ENCODE measurements at places on chromosomes 3 and 15.

GRCh38 chr15:28191832-28192231, 92.7 kb upstream of the OCA2 start:
- peak; percentile 18 for DNase-seq

DNA sequence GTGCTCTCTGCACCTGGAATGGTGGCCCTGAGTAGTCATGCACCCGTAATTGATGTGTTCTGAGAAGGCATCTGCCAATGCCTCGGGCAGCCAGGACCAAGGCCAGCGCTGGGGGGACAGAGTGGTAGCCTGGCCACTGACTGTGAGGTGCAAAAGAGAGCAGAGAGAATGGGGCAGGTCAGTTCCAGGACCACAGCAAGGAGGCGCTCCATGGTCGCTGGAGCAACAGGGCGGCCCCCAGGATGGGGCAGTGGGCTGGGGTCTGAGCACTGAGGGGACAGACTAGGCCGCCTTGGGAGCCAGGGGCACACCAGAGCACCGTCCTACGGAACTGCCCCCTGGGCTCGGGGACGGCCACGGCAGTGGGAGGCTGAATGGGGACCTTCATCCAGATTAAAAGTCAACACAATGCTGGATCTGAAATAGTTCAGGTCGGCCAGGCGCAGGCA, 48.3 kb upstream of the IQSEC1 start:
- no peak for DNase-seq

DNA sequence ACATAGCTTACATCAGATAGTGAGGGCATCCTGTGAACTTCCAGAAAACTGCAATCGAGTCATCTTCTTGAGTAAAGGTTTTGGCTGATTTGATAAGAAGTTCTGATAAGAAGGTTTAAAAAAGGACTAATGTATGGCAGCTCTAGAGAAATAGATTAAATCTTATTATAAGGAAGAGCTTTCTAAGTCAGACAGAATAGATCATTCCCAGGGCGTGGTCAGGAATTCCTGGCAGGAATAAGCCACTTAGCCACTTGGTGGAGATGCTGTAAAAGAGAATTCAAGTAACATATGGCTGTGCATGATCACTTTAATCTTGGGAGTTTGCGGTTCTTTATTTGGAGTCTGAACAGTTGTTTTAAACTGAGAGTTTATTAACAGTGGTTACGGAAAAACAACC, 17.4 kb downstream of the PGBD4 start:
- DNase-seq, result peak; percentile 31

DNA sequence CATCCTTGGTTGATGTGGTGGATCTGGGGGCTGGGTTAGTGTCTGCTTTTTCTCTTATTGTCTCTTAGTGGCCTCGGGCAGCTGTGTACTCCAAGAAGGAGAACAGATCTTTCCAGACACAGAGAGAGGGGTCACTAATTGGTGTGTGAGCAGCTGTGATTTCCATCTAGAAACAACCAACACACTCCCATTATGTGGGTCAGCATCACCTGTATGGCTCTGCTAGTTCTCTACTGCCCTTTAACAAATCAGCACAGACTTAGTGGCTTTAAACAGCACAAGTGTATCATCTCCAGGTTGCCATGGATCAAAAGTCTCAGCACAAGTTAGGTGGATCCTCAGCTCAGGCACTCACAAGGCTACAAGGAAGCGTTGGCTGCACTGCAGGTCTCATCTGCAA, 156.8 kb downstream of the LRTM1 start:
- no peak for DNase-seq

GRCh38 chr15:93001881-93002280, 87.1 kb downstream of the RGMA start:
- DNase-seq, result no peak

- DNase-seq, result peak; percentile 7
These were observed 41.5 kb downstream of the TGM4 start for GRCh38 chr3:44915702-44916438.

DNA sequence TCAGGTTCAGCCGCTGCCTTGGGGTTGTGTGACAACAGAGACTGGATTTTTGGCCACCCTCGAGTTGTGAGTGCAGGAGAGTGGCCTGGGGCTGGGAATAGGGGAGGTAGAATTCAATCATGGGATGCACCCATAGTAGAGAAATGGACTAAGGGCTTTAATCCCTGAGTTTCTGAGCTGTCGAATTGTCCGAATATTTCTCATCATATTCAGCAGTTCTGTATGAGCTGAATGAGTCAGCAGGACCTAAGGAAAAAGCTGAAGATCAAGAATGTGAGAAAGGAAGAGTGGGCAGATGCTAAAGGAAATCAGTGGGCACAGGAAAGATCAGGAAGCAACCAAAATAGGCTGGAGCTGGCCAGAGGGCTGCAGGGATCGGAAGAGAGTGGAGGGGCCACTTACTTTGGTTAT, 44.4 kb upstream of the SACM1L start:
- peak; percentile 92 for DNase-seq

DNA sequence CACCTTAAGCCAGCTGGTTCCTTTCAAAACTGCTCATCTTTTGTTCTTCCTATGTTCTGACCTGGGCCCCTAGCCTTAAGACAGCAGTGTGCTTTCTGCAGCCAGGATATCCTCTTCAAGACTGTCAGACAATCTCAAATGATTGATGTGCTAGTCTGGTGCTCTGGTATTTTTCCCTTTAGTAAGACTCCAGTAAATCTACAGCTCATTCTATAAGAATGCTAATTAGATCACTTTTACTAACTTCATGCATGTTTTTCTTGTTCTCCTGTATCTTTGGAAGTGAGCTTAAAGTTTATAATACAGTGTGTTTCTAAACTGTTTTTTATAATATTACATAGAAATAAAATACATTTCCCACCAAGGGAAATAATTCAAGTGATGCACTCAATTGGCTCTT, 220.9 kb upstream of the NANOGP8 start:
- DNase-seq, result peak; percentile 95

DNA sequence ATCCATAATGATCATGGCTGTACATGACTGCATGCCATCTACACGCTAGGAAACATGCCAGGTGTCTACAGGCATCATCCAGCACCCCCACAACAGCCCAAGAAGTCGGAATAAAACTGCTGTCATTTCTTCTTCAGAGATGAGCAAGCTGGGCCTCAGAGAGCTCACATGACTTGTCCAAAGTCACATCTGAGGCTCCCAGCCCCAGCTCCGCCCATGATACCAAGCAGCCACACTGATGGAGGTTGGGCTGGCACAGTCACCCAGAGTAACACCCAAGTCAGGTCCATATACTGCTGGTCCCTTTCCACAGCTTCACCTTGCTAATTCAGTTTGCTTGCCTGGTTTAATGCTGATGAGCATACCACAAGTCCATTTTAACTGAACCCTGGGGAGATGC, 116.6 kb downstream of the SEC22A start:
- no peak for DNase-seq

GRCh38 chr3:109257269-109257668, 59.0 kb downstream of the DPPA2 start:
- peak; percentile 82 for DNase-seq

DNA sequence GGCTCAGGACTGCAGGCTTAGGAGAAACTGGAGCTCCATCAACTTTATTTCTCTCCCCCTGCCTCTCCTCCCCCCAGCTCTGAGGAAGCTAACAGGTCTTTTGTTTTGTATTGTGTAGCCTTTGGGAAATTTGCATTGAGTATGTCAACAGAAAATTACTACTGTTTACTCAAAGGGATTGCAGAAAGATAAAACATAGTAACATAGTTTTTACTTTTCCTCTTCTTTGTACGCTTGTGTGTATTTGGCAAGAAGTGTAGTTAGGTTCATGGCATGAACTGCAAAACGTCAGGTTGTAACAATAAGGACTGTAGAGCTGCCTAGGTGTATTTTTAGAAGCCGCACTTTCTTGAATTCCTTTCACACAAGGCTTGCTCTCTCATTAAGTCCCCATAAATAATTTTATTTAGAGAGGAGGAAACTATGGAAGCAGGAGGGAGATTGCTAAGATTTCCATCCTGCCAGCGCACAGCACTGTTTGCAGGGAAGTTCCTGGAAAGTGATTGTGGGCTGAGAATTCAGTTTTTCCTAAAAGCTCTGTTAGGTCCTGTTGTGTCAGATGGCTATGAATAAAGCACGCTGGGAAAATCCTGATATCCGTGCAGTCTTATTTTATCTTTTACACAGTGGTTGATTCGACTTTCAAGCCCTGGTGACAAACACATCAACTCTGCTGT, 21.1 kb upstream of the SATB1 start:
- DNase-seq, result no peak

DNA sequence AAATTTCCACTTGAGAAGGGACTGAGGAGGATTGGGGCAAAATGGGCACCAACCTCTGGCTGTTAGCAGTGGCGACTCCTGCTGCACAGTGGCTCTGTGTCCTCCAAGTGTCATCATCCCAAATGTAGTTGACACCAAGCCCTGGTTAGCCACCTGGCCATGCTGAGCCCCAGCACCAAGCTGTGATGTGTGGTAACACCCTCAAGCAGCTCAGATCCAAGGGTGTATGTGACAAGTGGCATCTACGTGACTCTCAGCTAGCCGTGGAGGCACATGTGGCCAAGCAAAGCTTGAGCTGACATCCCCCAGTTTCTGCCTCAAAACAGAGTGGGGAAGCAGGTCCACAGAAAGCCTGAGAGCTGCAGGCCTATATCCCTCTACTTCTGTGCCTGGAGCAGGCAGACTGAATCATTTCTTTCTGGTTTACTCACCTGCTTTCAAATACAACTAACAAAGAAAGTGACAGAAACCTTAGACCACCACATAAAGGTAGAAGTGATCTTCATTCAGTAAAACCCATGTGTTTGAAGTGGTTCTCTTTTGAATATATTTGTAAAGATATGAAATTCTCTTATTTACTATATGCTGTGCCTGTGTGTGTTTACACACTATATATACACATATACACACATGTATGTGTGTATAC, 40.0 kb downstream of the FOXP1 start:
- DNase-seq, result no peak

DNA sequence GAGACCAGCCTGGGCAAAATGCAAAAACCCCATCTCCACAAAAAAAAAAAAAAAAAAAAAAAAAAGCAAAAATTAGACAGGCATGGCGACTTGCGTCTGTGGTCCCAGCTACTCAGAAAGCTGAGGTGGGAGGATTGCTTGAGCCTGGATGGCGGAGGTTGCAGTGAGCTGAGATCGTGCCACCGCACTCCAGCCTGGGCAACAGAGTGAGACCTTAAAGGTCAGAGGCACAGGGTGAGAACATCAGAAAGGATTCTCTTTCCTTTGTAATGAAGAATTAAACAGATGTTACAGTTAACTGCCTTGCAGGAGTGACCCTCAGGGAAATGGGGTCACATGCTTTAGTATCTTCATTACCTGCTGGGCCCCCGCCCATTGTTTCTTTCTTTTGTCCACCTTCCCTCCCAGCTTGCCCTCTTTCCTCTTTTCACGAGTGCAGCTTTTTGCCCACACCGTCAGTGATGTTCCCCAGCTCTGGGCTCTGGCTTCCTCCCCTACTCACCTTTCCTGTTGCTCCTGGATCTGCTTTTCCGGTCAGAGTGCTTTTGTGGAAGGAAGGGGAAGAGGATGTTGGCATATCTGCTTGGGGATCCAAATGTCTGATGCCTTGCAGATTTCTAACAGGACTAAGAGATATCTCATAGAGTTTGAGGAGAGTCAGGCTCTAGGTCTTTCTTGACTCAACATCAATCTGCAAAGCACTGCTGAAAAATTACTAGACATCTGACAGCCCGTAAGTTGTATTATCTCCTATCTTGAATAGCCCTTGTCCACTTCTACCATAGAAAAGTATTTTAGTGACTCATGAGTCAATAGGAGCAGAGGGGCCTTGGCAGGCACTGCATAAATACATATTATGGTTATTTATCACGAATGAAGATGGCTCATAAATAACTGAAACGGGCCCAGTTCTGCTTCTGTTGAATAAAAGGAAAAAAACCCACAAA, 35.6 kb upstream of the NDUFB4 start:
- DNase-seq, result peak; percentile 41

- peak; percentile 63 for DNase-seq
These were observed 47.1 kb upstream of the CADPS start for GRCh38 chr3:62922326-62922725.

GRCh38 chr3:98014268-98014585, 20.9 kb downstream of the GABRR3 start:
- no peak for DNase-seq

DNA sequence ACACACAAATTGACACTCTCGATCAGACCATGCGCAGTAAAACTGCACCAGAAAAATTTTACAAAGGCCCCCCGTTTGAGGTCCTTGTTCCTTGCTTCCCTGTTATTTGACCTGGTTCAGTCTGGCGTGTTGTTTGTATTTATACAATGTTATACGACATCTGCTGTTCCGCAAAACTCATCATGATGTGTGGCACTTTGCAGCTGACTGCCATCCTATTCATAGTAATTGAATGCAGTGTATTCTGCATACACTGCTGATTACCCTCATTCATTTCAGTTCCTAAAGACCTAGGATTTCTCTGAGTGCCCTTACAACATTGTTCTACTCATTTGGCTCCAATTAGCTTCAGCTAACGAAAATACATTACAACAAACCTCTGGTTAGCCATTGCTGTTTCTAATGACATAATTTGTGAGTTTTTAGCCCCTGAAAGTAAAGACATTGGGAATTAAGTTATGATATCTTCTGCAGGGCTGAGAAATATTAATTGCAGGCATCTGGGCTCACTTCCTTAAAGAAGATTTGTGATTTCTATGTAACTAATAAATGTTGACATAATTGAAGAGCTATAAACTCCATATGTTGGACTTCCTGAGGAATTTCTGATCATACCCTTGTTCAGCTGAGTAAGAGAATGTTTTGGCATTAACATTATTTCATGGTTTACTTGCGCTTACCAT, 75.7 kb downstream of the C3orf38 start:
- no peak for DNase-seq

DNA sequence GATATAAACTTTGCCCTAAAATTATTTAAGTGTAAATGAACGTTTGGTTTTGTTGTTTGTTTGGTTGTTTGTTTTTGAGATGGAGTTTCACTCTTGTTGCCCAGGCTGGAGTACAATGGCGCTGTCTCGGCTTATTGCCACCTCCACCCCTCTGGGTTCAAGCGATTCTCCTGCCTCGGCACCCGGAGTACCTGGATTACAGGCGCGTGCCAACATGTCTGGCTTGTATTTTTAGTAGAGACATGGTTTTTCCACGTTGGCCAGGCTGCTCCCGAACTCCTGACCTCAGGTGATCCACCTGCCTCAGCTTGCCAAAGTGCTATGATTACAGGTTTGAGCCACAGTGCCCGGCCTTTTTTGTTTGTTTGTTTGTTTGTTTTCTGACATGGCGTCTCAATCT, 87.9 kb upstream of the CHD2 start:
- no peak for DNase-seq

DNA sequence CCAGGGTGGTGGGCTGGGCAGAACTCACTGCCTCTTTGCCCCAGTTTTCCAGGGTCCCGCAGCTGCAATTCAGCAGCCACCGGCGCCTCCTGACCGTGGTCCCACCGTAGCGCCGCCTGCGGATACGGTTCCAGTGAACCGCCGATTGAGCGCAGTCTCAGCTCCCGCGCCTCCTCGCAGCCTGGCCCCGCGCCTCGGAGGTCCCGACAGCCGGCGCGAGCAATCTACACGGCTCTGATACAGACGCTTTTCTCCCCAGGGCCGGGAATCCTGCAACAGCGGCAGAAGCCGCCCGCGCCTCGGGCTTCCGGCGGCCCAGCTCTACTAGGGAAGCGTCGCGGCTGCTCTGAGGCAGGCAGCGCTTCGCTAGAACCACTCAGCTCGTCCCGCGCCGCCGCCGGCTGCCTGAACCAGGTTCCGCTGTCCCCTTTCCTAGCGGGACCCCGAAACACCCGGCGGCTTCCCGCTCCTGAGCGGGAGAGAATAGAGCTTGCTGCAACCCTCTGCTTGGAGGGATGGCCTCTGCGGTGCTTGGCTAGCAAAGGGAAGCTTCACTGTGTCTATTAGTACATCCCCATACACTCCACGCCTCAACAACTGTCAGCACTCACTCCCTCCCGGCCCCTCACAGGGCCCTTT, 3.1 kb downstream of the FOXL2NB start:
- DNase-seq, result peak; percentile 47

GRCh38 chr3:176953106-176954060, 243.9 kb downstream of the TBL1XR1 start:
- DNase-seq, result peak; percentile 72
